NCI-H1092 (cell line): ENCODE measurements at places on chromosomes 2 and 18.

GRCh38 chr2:12428324-12428723 lies 288.4 kb upstream of the TRIB2 start:
- DNase-seq = no peak

DNA sequence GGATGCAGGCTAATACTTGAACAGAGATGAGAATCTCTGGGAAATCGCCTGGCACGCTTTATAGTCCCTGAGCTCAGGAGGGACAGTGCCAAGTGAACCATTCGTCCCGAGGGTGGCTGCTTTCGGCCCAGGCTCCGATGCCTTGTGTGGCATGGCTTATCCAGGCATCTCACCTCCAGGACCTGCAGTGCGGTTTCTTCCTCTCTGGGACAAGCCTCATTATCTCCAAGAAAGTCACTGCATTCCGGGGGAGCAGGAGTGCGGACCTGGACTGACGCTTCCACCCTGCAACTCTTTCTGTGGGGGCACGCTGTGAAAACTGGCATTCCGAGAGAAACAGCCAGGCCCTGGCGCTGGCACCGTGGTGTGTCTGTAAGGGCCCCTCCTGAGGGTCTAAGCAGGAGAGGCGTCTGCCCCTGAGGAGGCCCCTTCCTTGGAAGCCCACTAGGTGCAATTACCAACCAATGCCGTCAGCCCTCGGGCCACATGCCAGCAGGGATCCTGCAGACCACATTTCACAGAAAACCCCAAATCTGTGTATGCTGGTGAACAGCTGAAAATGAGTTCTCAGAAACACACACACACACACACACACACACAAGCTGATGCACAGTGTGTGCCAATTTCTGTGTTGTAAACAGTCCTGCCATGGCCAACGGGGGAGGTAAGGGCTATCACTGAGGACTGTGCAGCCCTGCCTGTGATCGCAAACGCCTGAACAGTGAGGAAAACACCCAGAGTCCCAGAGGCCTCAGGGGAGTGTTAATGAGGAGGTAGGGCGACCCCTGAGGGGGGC lies 351.9 kb upstream of the SALL3 start:
- DNase-seq = no peak

- DNase-seq = no peak
Measured at GRCh38 chr2:14344355-14344754, 288.2 kb upstream of the LRATD1 start.

DNA sequence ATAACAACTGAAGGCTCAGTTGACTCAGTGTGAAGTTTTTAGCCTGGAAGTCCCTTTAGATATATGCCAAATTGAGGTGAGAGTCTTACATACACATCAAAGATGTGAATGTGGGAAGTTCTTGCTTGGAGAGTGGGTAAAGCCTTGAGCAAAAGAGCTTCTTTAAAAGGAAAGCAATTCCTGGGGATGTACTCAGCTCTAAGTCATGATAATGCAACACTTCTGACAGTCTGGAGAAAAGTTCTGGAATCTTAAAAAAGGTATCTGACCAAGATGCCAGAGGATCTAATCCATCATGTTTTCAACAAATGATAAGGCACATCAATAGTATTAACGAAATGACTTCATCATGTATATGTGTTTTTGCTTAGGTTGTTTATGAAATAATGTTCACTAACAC lies 351.2 kb downstream of the CDH19 start:
- no peak for DNase-seq

- no peak for DNase-seq
Measured at GRCh38 chr2:8421658-8422449, 260.0 kb upstream of the ID2 start.

- no peak for DNase-seq
Measured at GRCh38 chr18:8366656-8367055, 242.6 kb upstream of the RAB12 start.

- no peak for DNase-seq
Measured at GRCh38 chr2:106096299-106097037, 97.6 kb downstream of the UXS1 start.

DNA sequence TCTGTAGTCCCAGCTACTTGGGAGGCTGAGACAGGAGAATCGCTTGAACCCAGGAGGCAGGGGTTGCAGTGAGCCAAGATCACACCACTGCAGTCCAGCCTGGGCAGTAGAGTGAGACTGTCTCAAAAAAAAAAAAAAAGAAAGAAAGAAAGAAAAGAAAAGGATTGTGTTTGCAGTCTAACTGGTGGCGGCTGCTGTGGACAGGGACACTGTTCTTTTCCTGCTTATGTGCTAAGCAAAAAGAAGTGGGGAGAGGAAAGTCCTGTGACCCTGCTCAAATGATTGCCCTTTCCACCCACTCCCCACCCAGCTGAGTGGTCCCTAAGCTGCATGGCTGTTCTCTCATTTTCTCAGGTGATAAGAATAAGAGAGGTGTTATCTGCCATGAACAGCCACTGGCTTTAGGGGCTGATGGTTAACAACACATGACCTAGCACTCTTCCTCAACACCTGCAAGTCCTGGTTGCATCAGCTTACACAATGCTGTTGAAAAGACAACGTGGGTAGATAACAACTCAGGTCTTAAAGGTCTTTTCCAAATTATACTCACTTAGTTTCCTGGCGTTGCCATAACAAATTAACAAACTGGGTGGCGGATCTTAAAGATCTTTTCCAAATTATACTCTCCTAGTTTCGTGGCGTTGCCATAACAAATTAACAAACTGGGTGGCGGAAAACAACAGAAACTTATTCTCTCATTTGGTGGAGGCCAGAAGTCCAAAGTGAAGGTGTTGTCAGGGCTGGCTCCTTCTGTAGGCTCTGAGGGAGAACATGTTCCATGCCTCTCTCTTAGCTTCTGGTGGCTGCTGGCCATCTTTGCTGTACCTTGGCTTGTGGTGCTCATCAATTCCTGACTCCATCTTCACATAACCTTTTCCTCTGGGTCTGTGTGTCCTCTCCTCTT lies 90.3 kb upstream of the RTN4 start:
- DNase-seq = no peak
